ENCODE measurements at places on chromosomes 2 and 18.

DNA sequence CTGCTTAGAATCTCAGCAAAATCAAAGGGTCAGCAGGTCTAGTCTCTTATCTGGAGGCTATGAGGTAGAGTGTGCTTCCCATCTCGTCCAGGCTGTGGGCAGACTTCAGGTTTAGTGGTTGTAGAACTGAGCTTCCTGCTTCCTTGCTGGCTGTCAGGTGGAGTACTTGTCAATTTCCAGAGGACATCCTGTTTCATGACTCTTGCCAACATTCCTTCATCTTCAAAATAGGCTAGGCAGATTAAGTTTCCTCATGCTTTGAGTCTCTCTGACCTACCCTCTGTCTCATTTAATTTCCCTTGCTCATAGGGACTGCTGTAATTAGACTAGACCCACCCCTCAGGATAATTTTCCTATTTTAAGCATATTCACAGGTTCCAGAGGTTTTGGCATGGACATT lies 562.6 kb downstream of the SPAG16 start:
- no peak for DNase-seq

DNA sequence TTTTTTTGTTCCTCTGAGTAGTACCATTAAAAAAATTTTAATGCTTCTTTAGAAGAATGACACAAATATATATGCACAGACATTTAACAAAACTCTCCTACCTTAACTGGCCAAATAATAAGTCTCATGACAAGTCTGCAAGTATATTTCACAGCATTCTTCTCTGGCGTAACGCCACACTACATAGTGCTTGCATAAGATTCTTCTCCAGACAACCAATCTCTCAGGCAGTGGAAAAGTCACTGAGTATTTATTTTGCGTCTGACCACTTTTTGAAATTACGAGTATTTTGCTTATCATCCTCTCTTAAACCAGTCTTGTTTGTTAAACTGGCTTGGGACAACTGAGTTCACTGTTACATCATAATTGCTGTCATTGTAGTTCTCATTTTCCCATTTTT lies 749.2 kb downstream of the ADCYAP1 start:
- DNase-seq = no peak

DNA sequence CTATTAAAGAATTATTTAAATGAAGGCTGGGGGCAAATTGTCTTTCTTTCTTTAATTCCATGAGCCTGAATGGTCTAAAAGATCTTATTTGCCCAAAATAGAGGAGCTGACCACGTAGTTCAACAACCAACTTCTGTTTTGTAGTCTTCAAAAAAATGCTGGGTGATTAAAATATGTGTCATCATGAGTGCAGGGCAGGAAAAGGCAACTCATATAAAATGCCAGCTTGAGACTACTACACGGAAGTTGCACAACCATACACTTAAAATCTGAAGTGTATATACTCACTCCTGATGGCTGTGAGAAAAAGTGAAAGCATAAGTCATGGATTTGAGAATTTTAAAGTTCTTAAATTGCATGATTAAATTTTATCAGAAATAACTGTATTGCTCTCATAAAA lies 210.9 kb downstream of the DYM start:
- no peak for DNase-seq

- no peak for DNase-seq
These were observed 257.6 kb upstream of the RAB6C start for GRCh38 chr2:129721846-129722245.

DNA sequence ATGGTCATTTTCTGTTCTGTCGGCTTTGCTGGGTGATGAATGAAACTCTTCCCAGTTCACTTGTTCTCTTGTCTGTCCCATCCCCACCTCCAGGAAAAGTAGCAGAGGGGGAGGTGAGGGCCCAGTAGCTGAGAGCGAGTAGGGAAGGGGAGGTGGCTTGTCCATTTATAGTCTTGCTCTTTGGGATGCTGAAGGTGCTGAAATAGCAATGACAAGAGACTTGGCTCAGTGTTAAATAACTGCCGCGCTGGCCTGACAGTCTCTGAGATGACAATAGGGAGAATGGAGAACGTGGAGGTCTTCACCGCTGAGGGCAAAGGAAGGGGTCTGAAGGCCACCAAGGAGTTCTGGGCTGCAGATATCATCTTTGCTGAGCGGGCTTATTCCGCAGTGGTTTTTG lies at the start of gene SMYD1:
TSS of gene SMYD1 (plus strand) at position 228 of the 400 bp plus-strand sequence. CDS start at position 268, 40 bp downstream.
- peak; percentile 53 for DNase-seq

GRCh38 chr2:53584986-53585385 lies 182.6 kb upstream of the CHAC2 start:
- no peak for DNase-seq

- DNase-seq = no peak
These were observed 25.9 kb downstream of the ITM2C start for GRCh38 chr2:230890646-230891045.

Data from heart left ventricle (tissue), 16 donors.